ENCODE measurements at places on chromosomes 2 and 18.

GRCh38 chr2:230991598-230991997 lies 4.3 kb upstream of the SPATA3 start:
- DNase-seq, result no peak

GRCh38 chr2:165594935-165595255 lies 125.4 kb downstream of the CSRNP3 start:
- DNase-seq, result peak; percentile 13

DNA sequence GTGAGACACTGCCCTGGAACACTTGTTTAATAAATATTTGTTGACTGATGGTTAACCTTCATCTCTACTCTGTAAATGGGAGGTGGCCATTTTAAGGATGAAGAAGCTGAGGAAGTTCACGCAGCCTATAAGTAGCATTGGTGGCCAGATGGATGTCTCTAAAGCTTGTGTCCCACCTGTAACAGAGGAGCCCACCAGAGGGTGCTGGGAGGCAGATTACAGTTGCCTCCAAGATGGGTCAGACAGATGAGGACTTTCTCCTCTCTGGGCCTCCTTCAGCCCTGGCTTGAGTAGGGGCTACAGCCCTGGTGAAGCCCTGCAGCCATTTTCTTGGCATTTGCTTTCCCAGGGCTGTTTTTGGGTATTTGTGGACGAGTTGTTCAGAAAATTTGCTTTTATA lies 45.0 kb upstream of the MCFD2 start:
- DNase-seq, result no peak

DNA sequence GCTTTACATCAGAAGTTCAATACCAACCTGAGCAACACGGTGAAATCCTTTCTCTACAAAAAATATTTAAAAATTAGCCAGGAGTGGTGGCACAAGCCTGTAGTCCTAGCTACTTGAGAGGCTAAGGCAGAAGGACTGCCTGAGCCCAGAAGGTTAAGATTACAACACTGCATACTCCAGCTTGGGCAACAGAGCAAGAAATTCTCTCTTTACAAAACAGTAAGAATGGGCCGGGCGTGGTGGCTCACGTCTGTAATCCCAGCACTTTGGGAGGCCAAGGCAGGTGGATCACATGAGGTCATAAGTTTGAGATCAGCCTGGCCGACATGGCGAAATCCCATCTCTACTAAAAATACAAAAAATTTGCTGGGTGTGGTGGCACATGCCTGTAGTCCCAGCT lies 113.2 kb downstream of the USP34 start:
- no peak for DNase-seq

DNA sequence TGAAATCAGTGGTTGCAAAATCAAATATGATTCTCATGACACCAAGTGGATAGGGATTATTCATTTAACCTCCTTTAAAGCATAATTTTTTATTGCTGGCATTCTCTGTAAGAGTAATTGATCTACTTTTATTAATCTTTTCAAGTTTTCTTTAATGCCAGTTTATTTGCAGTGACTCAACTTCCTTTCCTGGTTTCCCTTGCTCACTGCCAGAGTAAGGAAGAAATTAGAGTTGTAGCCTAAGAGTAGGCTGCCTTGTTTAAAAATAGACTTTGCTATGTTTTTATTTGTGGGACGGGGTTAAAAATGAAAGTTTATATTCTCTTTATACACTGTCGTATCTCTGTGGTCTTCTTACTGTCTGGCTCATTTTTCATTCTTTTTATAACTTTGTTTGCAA lies 148.6 kb downstream of the WDR7 start:
- DNase-seq, result no peak

DNA sequence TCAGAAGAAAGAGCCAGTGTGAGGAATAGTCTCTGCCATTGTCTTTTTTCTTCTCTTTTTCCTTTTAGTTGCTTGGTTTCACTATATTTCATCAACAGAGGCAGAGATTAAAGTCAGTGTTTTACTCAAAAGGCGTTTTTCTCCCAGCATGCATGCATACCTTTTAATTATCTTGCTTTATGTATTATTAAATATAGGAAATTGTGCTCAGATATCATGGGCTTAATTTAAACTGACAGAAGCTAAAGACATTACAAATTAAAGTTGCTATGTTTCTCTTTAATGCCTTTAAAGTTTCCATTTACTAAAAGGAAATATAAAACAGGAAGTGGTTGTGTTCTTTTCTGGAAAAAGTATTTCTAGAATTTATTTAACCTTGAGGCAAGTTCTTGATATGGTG lies 223.3 kb upstream of the ATP5MC3 start:
- no peak for DNase-seq

DNA sequence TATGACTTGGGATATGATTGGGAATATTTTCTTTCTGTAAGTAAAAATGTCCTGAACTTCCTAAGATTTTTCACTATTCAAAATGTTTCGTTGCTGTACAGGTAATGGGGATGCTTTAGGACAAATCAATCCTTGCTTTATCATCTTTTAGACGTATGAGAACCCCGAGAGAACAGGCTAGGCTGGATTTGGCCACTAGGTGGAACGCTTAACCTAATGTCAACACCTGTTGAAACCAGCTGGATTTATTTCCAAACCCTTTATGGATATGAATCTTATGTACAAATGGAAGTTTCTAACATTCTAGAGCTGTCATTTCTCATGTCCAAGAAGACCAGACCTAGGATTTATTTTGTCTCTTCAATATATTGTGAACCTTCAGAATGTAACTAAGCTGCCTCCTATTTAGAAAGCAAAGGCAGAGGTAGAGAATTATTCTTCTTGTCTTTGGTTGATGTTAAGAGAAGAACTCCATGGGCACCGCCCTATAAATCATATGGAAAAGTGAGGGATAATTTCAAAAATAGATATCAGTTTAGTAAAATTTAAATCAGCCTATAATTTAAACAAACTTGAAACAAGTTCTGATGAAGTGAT lies 96.7 kb downstream of the PMAIP1 start:
- DNase-seq, result no peak
